Upper lobe of left lung (tissue), 6 donors: ENCODE measurements at places on chromosomes 12 and 14. TPM values are rescaled to one million over a fixed set of nuclear protein-coding genes. Genes with fewer than 3 reads are reported as not detected.

- H3K36me3 ChIP-seq = no peaks in the 10 kb centered on the region
- H3K27me3 ChIP-seq = no peaks in the 10 kb centered on the region
- H3K4me3 ChIP-seq = no peak overlapping the region
- no peaks in the 10 kb centered on the region for H3K4me1 ChIP-seq
- H3K27ac ChIP-seq = no peak overlapping the region
Observed at GRCh38 chr14:59175404-59175803, 13.1 kb upstream of the DAAM1 start.

DNA sequence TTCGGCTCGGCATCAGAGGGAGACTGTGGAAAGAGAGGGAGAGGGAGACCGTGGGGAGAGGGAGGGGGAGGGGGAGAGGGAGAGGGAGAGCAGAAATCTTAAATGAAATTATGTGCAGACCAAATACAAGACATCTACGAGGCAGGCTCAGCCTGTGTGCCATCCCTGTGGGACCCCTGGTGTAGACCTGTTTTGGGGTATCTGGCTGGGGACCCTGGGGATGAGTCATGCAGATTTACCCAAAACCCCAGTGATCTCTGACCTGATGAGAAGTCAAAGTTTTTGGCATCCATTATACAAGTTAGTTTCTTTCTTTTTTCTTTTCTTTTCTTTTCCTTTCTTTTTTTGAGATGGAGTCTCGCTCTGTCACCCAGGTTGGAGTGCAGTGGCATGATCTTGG lies 44.4 kb downstream of the ADGRD1 start:
- peaks cover 8% of the 10 kb centered on the region for H3K4me1 ChIP-seq
- no peak overlapping the region for H3K27ac ChIP-seq
- peaks cover 10% of the 10 kb centered on the region for H3K36me3 ChIP-seq
- H3K4me3 ChIP-seq = no peak overlapping the region
- no peak for DNase-seq

DNA sequence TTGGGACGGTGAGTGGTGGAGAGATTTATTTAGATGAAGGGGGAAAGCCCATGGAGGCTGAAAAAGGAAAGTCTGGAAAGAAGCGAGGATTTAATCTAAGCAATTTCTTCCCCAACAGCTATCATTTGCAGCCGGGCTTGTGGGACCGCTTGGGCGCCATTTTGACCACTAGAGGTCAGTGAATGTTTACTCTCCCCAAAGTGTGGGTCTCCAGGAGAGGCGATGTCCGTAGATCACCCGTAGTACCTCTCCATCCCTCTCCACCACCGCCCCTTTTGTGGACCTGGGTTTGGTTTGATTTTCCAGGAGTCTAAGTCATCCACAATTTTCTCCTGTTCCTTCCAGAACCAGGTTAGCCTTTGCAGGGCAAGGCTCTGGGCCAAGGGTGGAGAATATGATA lies 91.2 kb upstream of the PARP11 start:
- DNase-seq = no peak
- H3K36me3 ChIP-seq = no peaks in the 10 kb centered on the region
- no peak overlapping the region for H3K4me3 ChIP-seq
- no peaks in the 10 kb centered on the region for H3K4me1 ChIP-seq
- H3K27me3 ChIP-seq = no peaks in the 10 kb centered on the region
- H3K27ac ChIP-seq = no peak overlapping the region

- H3K27ac ChIP-seq = no peak overlapping the region
- no peaks in the 10 kb centered on the region for H3K36me3 ChIP-seq
- H3K4me1 ChIP-seq = peaks cover 7% of the 10 kb centered on the region
- no peaks in the 10 kb centered on the region for H3K27me3 ChIP-seq
- no peak overlapping the region for H3K4me3 ChIP-seq
Observed at GRCh38 chr12:20210621-20211215, 157.6 kb upstream of the PDE3A start.

- peaks cover 9% of the 10 kb centered on the region for H3K4me1 ChIP-seq
- DNase-seq = no peak
- no peak overlapping the region for H3K4me3 ChIP-seq
- no peaks in the 10 kb centered on the region for H3K36me3 ChIP-seq
Observed at GRCh38 chr14:51884086-51884927, 23.9 kb downstream of the GNG2 start.

DNA sequence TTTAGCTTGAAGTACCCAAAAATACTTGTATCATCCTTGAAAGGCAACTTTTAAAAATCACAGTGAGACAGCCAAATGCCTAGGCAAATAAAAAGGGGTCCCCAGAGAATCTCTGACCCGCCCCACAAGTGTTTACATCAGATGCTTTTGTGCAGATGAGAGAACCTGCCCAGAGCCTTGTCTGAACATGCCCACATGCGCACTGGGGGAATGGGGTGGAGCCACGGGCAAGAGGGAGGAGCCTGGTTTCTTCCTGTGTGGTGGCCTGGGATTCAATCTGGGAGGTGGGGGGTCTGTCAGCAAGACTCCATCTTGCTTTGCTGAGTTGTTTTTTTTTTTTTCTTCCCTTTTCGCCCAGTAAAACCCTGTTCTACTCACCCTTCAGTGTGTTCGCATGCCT lies 381.7 kb upstream of the CCDC196 start:
- H3K27ac ChIP-seq = no peak overlapping the region
- DNase-seq = no peak
- no peaks in the 10 kb centered on the region for H3K27me3 ChIP-seq
- H3K36me3 ChIP-seq = no peaks in the 10 kb centered on the region
- H3K4me1 ChIP-seq = no peaks in the 10 kb centered on the region

DNA sequence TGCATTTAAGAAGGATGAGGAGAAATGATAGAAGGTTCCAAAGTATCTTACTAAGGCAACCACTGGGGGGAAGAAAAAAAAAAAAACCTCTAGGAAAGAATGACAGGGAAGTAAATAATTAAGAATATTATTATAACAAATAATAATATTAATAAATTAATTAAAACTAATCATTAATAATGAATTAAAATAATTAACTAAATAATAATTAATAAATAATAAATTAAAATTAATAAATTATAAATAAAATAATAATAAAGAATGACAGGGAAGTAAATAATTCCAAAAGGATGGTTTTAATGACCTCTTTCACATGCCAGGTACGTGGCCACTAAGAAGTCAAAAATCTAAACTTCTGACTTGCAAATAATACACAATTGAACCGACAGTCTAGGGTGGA lies 9.9 kb downstream of the DBX2 start:
- no peak for DNase-seq
- no peak overlapping the region for H3K27ac ChIP-seq
- H3K4me3 ChIP-seq = no peak overlapping the region
- H3K4me1 ChIP-seq = no peaks in the 10 kb centered on the region

DNA sequence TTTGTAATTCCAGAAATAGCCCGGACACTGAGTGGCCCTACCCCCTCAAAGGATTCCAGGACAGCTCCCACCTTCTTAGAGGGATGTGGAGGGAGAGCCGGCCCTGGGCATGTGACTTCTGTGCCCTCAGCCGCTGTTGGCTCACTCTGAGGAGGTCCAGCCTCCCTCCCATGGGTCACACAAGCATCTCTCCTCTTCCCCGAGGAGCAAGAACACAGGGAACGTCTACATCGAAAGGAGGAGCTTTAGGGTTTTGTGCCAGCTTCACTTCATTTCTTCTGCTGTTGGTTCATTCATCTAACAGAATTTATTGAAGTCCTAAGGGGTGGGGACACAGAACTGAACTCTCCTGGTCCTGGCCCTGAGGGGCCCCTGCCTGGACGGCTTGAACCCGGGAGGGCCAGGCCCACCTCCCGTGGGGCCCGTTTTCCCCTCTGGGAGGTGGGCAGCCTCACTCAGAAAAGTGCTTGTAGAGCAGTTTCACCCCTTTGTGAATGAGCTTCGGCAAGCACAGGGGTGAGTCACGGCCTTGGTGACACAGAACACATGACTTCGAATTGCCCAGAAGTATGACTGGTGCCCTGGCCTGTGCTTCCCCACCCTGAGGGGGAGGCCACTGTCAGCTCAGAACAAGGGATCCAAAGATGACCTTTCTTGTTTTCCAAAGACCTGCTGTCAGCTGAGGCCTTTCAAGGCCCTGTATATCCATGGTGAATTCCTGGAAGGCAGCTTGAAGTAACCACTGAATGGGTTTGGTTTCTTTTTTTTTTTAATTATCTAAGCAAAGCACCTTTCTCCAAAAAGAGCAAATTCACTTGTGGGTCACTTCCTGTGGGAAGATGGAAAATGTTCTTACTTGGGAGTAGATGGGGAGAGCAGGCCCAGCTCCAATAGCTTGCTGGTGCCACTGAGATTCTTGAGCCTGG lies 39.2 kb downstream of the NFKBIA start:
- H3K27ac ChIP-seq = peak overlapping the region; percentile 81
- H3K4me1 ChIP-seq = peaks cover 26% of the 10 kb centered on the region
- peak; percentile 43 for DNase-seq
- no peak overlapping the region for H3K4me3 ChIP-seq
- no peaks in the 10 kb centered on the region for H3K36me3 ChIP-seq

GRCh38 chr12:102234599-102234998 lies 37.0 kb upstream of the PMCH start:
- DNase-seq = no peak
- H3K4me1 ChIP-seq = no peaks in the 10 kb centered on the region
- no peaks in the 10 kb centered on the region for H3K36me3 ChIP-seq
- H3K27ac ChIP-seq = no peak overlapping the region

- H3K27me3 ChIP-seq = no peaks in the 10 kb centered on the region
- DNase-seq = no peak
- H3K36me3 ChIP-seq = peaks cover 33% of the 10 kb centered on the region
- peak overlapping the region; percentile 91 for H3K4me3 ChIP-seq
- H3K27ac ChIP-seq = peak overlapping the region; percentile 99
Observed at GRCh38 chr14:102085948-102086708, 716 bp downstream of the HSP90AA1 start.

- H3K27me3 ChIP-seq = no peaks in the 10 kb centered on the region
- peaks cover 29% of the 10 kb centered on the region for H3K4me1 ChIP-seq
Observed at GRCh38 chr12:49969027-49969426, 3.7 kb upstream of the AQP6 start.

- H3K4me1 ChIP-seq = peaks cover 55% of the 10 kb centered on the region
- peak; percentile 79 for DNase-seq
- H3K27me3 ChIP-seq = no peaks in the 10 kb centered on the region
- H3K4me3 ChIP-seq = no peak overlapping the region
- peak overlapping the region; percentile 81 for H3K27ac ChIP-seq
Observed at GRCh38 chr14:69042787-69043444, 63.8 kb upstream of the ACTN1 start.

The HSPB8 gene
- 57.0 TPM for total RNA-seq

The TAS2R8 gene
- not detected for total RNA-seq

The IAPP gene
- total RNA-seq = not detected

The ISCU gene
- 156 TPM for total RNA-seq

The FOXA1 gene
- total RNA-seq = 49.4 TPM
